Activated CD8-positive, alpha-beta memory T cell treated with anti-CD3 and anti-CD28 coated beads, Interleukin-2, amount 10 ng/mL, durations not matched to agents 7 days and 5 days (primary cell): ENCODE measurements at places on chromosomes 13 and 19.

- no peak for DNase-seq
These were observed 138.1 kb downstream of the PTPRS start for GRCh38 chr19:5202553-5202952.

- no peak for DNase-seq
These were observed 18.5 kb upstream of the KBTBD7 start for GRCh38 chr13:41212881-41213280.

DNA sequence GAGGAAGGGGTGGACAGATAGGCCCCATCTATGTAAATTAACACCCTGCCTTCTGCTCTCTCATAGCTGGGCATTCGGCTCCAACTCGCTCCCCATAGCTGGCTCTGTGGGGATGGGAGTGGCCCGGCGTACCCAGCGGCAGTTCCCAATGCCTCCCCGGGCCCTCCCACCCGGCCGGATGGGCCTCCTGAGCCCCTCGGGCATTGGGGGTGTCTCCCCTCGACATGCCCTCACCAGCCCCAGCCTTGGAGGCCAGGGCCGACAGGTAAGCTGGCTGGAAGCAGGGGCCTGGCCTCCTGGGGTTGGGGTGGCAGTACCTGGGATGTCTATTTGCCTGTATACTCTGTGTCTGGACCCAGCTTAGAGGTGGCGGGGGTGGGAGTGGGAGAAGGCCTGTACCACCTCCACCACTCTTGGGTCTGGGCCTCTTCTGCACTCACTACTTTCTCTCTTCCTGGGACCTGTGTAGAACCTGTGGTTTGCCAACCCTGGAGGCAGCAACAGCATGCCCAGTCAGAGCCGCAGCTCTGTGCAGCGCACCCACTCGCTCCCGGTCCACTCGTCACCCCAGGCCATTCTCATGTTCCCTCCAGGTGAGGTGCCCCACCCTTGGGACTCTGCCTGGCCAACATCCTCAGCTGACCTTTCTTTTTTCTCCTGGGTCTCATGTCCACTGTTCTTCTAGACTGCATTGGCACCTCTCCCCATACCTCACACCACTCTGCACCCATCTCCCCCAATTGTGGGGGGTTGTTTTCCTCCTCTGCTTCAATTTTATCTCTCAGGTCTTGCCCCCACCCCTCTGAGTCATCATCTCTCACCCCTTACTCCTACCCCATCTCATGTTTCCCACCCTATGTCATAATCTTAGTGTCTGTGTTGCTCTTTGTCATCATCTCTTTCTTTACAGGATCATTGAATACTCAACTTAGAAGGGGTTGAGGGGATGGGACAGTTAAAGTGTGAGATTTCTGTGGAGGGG is 10.1 kb downstream of the PAF1 start:
- no peak for DNase-seq

- no peak for DNase-seq
These were observed 515.3 kb downstream of the IRS2 start for GRCh38 chr13:109271061-109271460.

- DNase-seq, result peak; percentile 82
These were observed 710 bp upstream of the BTBD2 start for GRCh38 chr19:2016041-2016807.

- DNase-seq, result no peak
These were observed 6.4 kb downstream of the YIPF2 start for GRCh38 chr19:10921910-10922637.

GRCh38 chr19:28966737-28967399 is 246.1 kb downstream of the UQCRFS1 start:
- no peak for DNase-seq

- DNase-seq, result no peak
These were observed 1.8 kb upstream of the ATP11A start for GRCh38 chr13:112687836-112688559.

DNA sequence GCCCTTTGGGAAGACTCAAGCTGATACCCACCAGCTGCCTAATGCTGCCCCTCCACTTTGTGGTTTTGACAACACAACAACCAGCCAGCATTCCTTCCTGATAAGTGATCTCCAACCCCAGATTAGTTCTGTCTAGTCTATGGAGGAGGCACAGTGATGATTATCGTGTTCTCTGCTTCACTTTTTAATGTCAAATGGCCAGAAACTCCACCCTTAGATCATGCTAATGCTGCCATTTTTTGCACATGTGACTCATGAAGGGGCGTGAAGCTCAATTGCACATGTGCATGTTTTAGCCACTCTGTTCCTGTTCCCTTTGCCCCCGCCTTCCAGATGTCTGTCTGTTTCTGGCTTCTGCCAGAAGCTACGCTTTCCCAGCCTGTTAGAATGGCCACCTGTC is 199.8 kb downstream of the COG6 start:
- DNase-seq, result no peak
